ENCODE measurements at places on chromosomes 2 and 18.

DNA sequence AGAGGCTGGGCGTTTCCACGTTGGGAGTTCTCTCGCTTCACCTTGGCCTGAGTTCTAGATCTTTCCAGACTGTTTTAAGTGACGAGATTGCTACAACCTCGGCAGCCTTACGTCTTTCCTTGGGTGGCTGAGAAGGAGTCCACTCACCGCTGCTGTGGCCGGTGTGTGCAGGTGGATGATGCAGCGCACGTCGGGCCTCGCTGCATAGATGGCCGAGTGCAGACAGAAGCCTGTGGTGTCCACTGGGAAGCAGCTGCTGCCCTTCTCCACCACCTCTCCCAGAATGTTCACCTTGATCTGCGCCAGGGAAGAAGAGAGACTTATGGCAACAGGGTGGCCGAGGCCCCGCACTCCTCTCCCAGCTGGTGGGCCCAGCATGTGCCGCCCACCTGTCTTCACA is 75.7 kb downstream of the ADD2 start:
- no peak for DNase-seq

- no peak for DNase-seq
These were observed 13.9 kb downstream of the CKAP2L start for GRCh38 chr2:112750560-112750843.

- no peak for DNase-seq
These were observed 202.8 kb upstream of the THUMPD2 start for GRCh38 chr2:39981883-39982311.

GRCh38 chr18:11901826-11902438 is 6.2 kb downstream of the MPPE1 start:
- no peak for DNase-seq

- no peak for DNase-seq
These were observed 77.8 kb downstream of the SOCS6 start for GRCh38 chr18:70366670-70367069.

DNA sequence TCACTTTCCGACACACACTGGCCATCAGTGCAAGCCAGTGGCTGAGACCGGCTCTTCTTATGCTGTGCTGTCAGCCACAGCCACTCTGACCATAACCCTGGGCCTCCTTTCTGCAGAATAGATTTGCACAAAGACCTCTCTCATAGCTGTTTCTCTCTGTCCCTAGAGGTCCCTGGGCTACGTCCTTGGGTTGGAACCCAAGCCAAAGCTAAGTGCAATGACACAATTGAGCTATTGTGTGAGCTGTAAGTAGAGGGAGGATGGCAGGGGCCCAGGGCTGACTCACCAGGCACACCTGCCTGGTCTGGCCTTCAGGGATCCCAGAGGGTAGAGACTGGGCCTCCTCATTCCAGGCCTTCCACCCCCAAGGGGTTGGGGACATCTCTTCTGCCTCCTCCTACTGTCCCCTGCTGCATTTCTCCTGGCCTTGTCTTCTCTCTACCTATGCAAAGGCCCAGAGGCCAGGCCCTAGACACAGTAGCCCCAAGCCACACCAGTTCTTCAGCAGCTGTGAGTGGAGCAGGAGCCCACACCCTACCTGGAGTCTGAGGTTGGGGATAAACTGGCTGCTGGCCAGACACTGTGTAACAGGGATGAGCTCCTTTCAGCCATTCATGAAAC is 174.6 kb downstream of the NCK2 start:
- peak; percentile 98 for DNase-seq

- no peak for DNase-seq
These were observed 140.1 kb downstream of the MAIP1 start for GRCh38 chr2:200095436-200095835.

DNA sequence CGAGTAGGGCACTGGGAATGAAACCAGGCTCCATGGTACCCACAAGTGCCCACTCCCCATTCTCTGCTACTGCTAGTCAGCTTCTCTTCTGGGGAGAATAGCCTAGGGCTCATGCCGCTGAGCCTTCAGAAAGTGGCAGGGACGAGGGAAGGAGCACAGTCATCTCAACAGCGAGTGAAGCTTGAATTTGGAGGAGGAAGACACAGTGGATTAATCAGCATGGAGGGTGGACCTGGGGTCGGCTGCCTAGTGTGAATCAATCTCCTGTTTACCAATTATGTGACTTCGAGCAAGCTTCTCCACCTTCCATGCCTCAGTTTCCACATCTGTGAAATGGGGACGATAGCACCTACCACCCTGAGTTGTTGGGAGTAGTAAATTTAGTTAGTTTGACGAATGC is 157.0 kb downstream of the SEPTIN10 start:
- no peak for DNase-seq

DNA sequence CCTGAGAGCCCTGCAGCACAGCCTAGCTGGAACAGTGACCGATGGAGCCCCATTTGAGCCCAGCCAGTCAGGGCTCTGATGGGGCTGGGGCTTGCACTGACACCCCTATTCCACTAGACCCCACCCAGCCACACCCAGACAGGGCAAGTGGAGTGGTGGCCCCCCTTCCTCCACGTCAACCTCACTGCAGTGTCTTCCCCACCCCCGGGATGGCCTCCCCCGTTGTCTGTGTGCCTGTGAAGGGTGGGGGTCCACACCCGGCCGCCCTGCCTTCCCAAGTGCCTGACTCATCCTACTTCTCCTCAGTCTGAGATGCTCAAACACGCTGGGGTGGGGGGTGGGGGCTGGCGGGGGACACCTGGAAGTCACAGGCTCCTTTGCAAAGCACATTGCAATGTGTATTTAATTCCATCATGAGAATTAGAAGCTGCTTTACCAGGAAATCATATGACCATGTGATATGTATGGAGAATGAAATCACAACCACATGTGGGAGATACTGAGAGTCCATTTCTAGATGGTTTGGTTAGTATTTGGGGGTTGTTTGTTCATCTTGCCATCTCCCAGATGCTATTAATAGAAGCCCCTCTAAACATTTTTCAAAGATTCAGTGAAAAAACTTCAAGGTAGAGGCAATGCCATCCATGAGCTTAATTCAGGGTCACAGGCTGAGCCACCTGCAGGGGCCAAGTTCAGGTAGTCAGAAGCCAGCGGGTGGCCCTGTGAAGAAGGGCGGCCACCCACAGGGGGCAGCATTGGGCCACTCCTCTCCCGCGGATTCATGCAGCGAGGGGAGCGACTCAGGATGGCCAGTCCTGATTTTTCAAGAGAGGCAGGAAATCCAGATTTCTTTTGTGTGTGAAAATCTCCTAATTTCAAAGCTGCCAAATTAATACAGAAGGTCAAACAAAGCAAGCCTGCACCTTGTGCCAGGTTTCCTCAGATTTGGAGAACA is 22.7 kb upstream of the GMPPA start:
- peak; percentile 52 for DNase-seq

DNA sequence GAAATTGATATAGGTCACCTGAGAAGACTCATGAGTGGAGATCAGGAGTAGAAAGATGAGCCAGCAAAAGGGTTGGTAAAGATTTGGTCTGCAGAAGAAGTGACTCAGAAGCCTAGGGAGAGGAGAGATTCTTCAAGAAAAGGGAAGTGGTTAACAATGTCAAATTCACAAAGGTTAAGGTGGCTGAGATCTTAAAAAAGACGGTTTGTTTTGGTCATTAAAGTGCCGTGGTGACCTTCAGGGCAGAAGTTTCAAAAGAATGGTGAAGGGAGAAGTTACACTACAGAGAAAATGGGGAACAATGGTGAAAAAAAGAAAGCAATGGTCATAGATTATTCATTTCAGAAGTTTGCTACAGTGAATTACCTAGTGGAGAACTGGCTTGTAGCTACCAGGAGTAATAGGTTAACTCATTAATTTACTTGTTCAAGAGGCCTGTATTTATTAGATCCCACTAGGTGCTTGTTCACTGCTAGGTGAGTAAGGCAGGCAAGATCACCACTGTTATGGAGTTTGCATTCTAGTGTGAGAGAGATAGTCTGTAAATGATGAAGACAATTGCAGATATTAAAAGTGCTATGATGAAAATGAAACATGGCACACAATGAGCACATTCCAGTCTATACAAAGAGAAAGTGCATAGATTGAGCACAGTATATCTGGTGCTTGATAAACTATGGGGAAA is 43.0 kb downstream of the FBXO48 start:
- no peak for DNase-seq

- peak; percentile 74 for DNase-seq
These were observed 54.3 kb downstream of the CDK15 start for GRCh38 chr2:201860636-201861066.

GRCh38 chr2:58571181-58571852 is 330.2 kb upstream of the FANCL start:
- peak; percentile 74 for DNase-seq

GRCh38 chr2:212097001-212097400 is 441.6 kb downstream of the ERBB4 start:
- DNase-seq: no peak

DNA sequence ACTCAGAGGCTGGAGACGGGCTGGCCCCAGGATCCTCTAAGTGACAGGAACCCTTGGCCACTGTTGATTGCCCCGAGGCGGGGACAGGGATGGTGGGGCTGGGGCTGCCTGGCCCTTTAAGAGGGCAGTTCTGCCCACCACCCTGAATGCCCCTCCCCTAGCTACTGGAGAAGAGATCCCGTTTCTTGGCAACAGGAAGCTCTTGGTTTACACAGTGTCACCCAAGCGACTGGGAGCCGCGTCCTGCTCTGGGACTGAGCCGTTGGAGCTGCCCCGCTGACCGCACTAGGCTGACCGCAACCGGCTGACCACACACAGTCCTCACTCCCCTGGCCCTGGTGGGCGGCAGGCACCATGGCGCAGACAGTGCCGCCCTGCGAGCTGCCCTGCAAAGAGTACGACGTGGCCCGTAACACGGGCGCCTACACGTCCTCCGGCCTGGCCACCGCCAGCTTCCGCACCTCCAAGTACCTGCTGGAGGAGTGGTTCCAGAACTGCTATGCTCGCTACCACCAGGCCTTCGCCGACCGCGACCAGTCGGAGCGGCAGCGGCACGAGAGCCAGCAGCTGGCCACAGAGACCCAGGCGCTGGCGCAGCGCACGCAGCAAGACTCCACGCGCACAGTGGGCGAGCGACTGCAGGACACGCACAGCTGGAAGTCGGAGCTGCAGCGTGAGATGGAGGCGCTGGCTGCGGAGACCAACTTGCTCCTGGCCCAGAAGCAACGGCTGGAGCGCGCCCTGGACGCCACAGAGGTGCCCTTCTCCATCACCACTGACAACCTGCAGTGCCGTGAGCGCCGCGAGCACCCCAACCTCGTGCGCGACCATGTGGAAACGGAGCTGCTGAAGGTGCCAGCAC is at the start of gene TEKT4:
Gene TEKT4, plus strand, starts transcription at position 205 of the 862 bp plus-strand sequence. Its CDS starts 150 bp downstream, at position 355.
- no peak for DNase-seq

DNA sequence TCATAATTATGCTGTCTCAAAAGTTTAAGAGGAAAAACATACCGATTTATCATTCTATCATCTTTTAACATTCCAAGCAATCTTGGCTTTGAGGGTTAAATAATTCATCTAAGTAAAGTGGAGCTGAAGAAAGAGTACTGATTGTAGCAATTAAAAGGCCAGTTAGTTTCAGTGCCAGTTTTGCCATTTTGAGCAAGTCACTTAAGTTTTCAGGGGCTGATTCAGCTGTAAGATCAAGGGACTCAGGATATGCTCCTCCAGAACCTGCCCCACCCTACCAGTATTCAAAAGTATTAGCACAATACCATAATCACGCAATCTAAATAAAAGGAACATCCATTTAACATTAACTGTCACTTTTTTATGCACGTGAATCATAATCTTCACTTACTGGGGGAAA is 1.9 kb downstream of the SS18 start:
- no peak for DNase-seq

- no peak for DNase-seq
These were observed 93.8 kb downstream of the PMAIP1 start for GRCh38 chr18:59993560-59993959.

DNA sequence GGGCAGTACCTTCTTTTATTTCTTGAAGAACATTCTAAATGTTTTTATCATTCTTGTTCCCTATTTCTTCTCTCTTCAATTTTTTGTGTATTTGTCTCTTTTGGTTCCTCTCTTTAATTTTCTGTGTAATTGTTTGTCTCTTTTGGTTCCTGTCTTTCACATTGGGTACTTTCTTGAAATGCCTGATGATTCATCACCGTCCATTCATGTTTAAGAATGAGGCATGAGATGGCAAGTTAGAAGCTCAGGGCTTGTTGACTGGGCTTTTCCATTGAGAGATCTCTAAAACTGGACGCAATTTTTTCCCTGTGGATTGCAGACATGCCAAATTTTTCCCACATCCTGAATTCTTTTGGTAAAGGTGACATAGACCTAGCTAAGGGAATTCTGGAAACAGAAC is 33.7 kb upstream of the IL1R2 start:
- no peak for DNase-seq

- DNase-seq: no peak
These were observed 142.9 kb downstream of the RNF144A start for GRCh38 chr2:7060156-7060555.

- no peak for DNase-seq
These were observed 27.4 kb downstream of the EIF4E2 start for GRCh38 chr2:232577841-232578240.

Data from SW480 (cell line).